ENCODE measurements at places on chromosomes 2 and 18.

- H3K4me3 ChIP-seq, result no peak overlapping the region
- H3K27ac ChIP-seq, result no peak overlapping the region
- H3K36me3 ChIP-seq, result no peaks in the 10 kb centered on the region
- no peak for DNase-seq
Observed at GRCh38 chr2:7919510-7919909, 762.3 kb upstream of the ID2 start.

- H3K36me3 ChIP-seq, result no peaks in the 10 kb centered on the region
- H3K4me3 ChIP-seq, result no peak overlapping the region
- H3K4me1 ChIP-seq, result peaks cover 23% of the 10 kb centered on the region
- H3K27ac ChIP-seq, result no peak overlapping the region
Observed at GRCh38 chr2:202104286-202104870, 31.3 kb downstream of the KIAA2012 start.

GRCh38 chr2:158034198-158034866 lies 67.3 kb upstream of the UPP2 start:
- H3K36me3 ChIP-seq, result no peaks in the 10 kb centered on the region
- peaks cover 5% of the 10 kb centered on the region for H3K4me1 ChIP-seq
- H3K4me3 ChIP-seq, result no peak overlapping the region

DNA sequence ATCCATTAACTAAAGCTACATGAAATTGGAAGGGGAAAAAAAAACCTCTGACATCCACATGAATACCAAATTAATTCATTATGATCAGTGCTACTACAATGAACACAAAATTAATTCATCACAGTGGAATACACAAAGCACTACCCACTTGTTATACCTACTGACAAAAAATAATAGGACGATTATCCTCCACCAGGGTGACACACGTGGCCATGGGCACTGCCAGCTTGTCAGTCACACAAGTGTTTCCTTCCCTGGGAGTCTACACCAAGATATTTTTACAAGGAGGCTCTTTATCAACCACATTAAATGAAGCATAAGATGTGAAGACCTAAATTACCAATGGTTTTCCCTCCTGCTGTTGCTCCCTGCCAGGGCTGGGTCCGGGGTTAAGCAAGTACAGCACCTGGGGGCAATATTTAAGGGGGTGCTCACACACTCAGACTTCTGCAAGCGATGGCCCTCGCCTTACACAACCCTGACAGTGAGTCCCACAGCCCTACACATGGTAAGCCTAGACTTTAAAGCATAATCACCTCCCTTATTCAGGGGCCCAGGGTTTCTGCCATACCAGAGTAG lies 90.1 kb downstream of the TCF4 start:
- H3K27me3 ChIP-seq, result no peaks in the 10 kb centered on the region
- H3K36me3 ChIP-seq, result no peaks in the 10 kb centered on the region
- no peak overlapping the region for H3K27ac ChIP-seq
- H3K4me3 ChIP-seq, result no peak overlapping the region
- DNase-seq, result no peak
- peaks cover 51% of the 10 kb centered on the region for H3K4me1 ChIP-seq

- H3K27me3 ChIP-seq, result no peaks in the 10 kb centered on the region
- H3K27ac ChIP-seq, result no peak overlapping the region
- H3K36me3 ChIP-seq, result peaks cover 38% of the 10 kb centered on the region
- H3K4me3 ChIP-seq, result no peak overlapping the region
- no peaks in the 10 kb centered on the region for H3K4me1 ChIP-seq
Observed at GRCh38 chr2:218648088-218648786, 11.2 kb downstream of the ZNF142 start.

GRCh38 chr2:15149063-15149462 lies 412.1 kb downstream of the NBAS start:
- no peaks in the 10 kb centered on the region for H3K4me1 ChIP-seq
- H3K27me3 ChIP-seq, result no peaks in the 10 kb centered on the region

GRCh38 chr18:44924785-44925499 lies 244.3 kb downstream of the SETBP1 start:
- H3K27ac ChIP-seq, result no peak overlapping the region
- DNase-seq, result no peak
- H3K4me3 ChIP-seq, result no peak overlapping the region
- H3K27me3 ChIP-seq, result no peaks in the 10 kb centered on the region

GRCh38 chr2:207409517-207409916 lies 120.2 kb upstream of the CREB1 start:
- H3K27me3 ChIP-seq, result no peaks in the 10 kb centered on the region
- peaks cover 18% of the 10 kb centered on the region for H3K4me1 ChIP-seq
- DNase-seq, result no peak
- no peak overlapping the region for H3K4me3 ChIP-seq

DNA sequence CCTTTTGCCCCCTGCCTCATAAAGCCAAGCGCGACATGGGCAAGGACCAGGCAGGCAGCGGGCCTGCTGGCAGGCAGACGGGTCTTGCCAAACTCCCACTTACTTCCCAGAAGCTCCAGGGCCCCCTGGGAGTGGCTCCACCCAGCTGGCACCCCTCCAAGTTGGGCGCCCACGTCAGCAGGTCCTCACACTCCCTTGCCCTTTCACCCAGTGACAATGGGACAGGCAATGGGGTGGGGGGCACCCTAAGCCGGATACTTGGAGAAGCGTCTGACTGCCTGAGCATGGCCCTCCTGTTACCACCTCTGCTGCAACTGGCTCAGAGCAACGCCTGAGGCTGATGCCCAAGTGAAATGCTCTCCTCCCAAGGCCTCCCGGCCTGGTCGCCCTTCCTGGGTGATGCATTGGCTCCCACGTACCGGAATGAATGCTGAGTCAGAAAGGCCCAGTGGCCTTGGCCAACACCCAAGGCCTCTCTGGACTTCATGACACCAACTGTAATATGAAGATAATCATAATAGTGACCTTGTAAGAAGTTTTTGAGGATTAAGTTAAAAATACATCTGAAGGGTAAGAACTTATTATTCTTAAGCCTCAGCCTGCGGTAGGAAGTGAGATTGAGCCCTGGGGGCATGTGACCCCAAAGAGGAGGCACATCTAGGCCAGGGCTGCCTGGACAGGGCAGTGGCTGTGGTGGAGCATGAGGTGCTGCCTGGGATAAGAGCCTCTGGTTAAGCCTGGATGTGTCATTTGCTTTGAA lies 31.6 kb downstream of the KCNK3 start:
- no peaks in the 10 kb centered on the region for H3K36me3 ChIP-seq
- H3K27ac ChIP-seq, result no peak overlapping the region
- peaks cover 25% of the 10 kb centered on the region for H3K4me1 ChIP-seq
- H3K4me3 ChIP-seq, result no peak overlapping the region

GRCh38 chr2:237859533-237860272 lies at the start of gene RAMP1:
Gene RAMP1, plus strand, starts transcription at chr2:237859623. Its CDS starts 53 bp downstream, at chr2:237859676.
- H3K36me3 ChIP-seq, result no peaks in the 10 kb centered on the region
- H3K27ac ChIP-seq, result peak within 1 kb of the TSS; percentile 94
- peak within 1 kb of the TSS; percentile 55 for H3K4me3 ChIP-seq
- peak; percentile 81 for DNase-seq
- no peaks in the 10 kb centered on the region for H3K27me3 ChIP-seq

DNA sequence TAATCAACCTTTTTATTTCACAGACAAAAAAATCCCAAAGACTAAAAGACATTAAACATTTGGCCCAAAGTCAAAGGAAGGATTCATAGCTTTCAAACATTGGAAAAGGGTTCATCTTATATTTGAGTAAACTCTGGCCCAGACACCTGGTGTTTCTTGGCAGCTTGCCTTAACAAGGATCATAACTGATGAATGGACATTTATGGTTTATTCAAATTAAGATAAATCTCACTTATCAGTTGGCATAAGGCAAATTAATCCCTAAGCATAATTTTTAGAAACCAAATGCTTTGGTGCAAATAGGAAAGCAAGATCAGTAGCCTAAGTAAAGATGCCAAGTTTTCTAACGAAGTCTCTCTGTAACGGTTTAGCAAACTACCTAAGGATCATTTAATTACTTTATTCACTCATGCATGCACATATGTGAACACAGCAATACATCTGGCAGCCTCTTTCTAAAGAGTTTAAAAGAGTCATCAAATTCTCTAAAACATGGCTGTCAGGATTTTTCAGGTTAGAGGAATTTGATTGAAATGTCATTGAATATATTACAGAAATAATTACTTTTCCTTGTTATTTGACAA lies 323.4 kb upstream of the RBMS1 start:
- no peaks in the 10 kb centered on the region for H3K4me1 ChIP-seq
- DNase-seq, result no peak
- H3K4me3 ChIP-seq, result no peak overlapping the region
- H3K36me3 ChIP-seq, result no peaks in the 10 kb centered on the region
- no peak overlapping the region for H3K27ac ChIP-seq

DNA sequence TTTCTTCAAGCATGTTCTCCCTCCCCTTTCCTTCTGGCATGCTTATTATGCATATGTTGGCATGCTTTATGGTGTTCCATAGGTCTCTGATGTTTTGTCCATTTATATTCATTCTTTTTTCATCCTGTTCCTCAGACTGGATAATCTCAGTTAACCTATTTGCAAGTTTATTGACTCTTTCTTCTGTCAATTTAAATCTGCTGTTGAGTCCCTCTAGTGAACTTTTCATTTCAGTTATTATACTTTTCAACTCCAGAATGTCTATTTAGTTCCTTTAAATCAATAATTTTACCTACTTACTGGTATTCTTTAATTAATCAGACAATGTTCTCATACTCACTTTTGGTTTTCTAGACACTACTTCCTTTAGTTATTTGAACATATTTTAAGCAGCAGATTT lies 101.2 kb downstream of the GALNT14 start:
- no peak overlapping the region for H3K27ac ChIP-seq
- no peak overlapping the region for H3K4me3 ChIP-seq
- no peaks in the 10 kb centered on the region for H3K27me3 ChIP-seq
- no peak for DNase-seq
- no peaks in the 10 kb centered on the region for H3K36me3 ChIP-seq

GRCh38 chr18:63440881-63441280 lies 18.6 kb upstream of the VPS4B start:
- H3K36me3 ChIP-seq, result no peaks in the 10 kb centered on the region
- H3K27ac ChIP-seq, result no peak overlapping the region
- 0 out of 2 replicates have a peak, but pooled peaks cover 6% of the 10 kb centered on the region for H3K4me1 ChIP-seq
- no peaks in the 10 kb centered on the region for H3K27me3 ChIP-seq

GRCh38 chr2:233519787-233520611 lies 46.6 kb downstream of the USP40 start:
- H3K27me3 ChIP-seq, result no peaks in the 10 kb centered on the region
- H3K27ac ChIP-seq, result no peak overlapping the region
- H3K4me1 ChIP-seq, result no peaks in the 10 kb centered on the region
- peaks cover 48% of the 10 kb centered on the region for H3K36me3 ChIP-seq
- H3K4me3 ChIP-seq, result no peak overlapping the region

- H3K36me3 ChIP-seq, result peaks cover 30% of the 10 kb centered on the region
- no peak overlapping the region for H3K4me3 ChIP-seq
- peaks cover 9% of the 10 kb centered on the region for H3K4me1 ChIP-seq
- H3K27me3 ChIP-seq, result no peaks in the 10 kb centered on the region
- no peak overlapping the region for H3K27ac ChIP-seq
- no peak for DNase-seq
Observed at GRCh38 chr2:235045336-235045972, 93.6 kb downstream of the SH3BP4 start.

- no peak overlapping the region for H3K27ac ChIP-seq
- peak; percentile 48 for DNase-seq
- peaks cover 45% of the 10 kb centered on the region for H3K27me3 ChIP-seq
- no peak overlapping the region for H3K4me3 ChIP-seq
- no peaks in the 10 kb centered on the region for H3K4me1 ChIP-seq
Observed at GRCh38 chr2:206260188-206261012, 14.1 kb upstream of the ZDBF2 start.

- no peak overlapping the region for H3K27ac ChIP-seq
- no peak overlapping the region for H3K4me3 ChIP-seq
- no peak for DNase-seq
- H3K4me1 ChIP-seq, result no peaks in the 10 kb centered on the region
- no peaks in the 10 kb centered on the region for H3K36me3 ChIP-seq
- no peaks in the 10 kb centered on the region for H3K27me3 ChIP-seq
Observed at GRCh38 chr2:207787017-207787416, 17.3 kb upstream of the FZD5 start.

DNA sequence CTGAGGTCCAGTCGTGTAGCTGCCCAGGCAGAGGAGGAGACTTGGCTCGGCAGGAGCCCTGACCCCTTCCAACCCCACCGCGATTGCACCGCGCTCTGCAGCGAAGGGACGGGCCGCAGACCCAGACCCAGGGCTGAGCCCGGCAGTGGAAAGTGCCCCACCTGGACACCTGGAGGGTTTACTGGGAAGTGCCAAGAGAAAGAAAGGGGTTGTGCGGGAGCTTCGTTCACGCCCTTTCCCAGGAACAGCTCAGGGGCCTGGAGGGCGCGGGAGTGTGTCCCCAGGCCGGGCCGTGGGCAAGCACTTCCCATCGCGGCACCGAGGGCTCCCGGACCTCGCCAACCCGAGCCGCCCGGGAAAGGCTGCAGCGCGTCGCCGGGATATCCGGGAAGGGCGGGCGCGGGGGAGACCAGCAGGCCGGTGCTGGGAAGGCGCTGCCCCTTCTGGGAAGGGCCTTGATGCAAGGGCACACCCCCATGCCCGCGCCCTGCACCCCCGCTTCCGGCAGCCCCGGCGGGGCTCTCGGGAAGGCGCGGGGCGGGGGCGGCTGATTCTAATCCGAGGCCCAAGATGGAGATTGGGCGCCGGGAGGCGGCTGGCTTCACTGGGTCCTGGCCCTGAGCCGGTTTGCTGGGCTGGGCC lies 36.1 kb upstream of the MRPL33 start:
- no peaks in the 10 kb centered on the region for H3K36me3 ChIP-seq
- no peaks in the 10 kb centered on the region for H3K27me3 ChIP-seq
- no peak overlapping the region for H3K27ac ChIP-seq
- no peak for DNase-seq
- H3K4me3 ChIP-seq, result no peak overlapping the region

- H3K27ac ChIP-seq, result no peak overlapping the region
- DNase-seq, result no peak
- H3K4me1 ChIP-seq, result no peaks in the 10 kb centered on the region
- H3K27me3 ChIP-seq, result no peaks in the 10 kb centered on the region
- H3K4me3 ChIP-seq, result no peak overlapping the region
Observed at GRCh38 chr2:185502351-185502750, 236.3 kb upstream of the FSIP2 start.

- H3K4me3 ChIP-seq, result no peak overlapping the region
- H3K36me3 ChIP-seq, result no peaks in the 10 kb centered on the region
Observed at GRCh38 chr2:3485166-3485565, 34.2 kb downstream of the ADI1 start.

- peaks cover 64% of the 10 kb centered on the region for H3K27me3 ChIP-seq
- no peaks in the 10 kb centered on the region for H3K36me3 ChIP-seq
- no peak for DNase-seq
- no peak overlapping the region for H3K4me3 ChIP-seq
- no peak overlapping the region for H3K27ac ChIP-seq
Observed at GRCh38 chr18:22040533-22040932, 128.9 kb upstream of the GATA6 start.

DNA sequence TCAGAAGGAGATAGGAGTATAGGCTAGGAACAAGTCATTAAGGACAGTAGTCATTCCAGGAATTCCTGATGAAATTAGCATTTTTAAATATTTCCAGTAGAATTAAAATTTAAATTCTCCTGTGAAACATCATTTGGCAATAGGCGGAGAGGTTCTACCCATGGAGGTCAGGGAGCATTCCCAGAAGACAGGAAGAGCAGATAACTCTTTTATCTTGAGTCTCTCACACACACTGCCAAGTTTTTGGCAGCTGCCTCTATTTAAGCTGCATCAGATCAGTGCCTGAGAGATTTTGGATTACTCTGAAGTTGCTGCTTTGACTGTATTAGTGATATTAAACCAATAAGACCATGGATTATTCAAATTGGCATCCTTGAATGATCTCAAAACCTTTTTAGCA lies 714.7 kb downstream of the EPHA4 start:
- H3K4me3 ChIP-seq, result no peak overlapping the region
- DNase-seq, result no peak
- no peaks in the 10 kb centered on the region for H3K4me1 ChIP-seq
- no peak overlapping the region for H3K27ac ChIP-seq
- H3K36me3 ChIP-seq, result no peaks in the 10 kb centered on the region

- no peak for DNase-seq
- no peak overlapping the region for H3K27ac ChIP-seq
- H3K4me3 ChIP-seq, result no peak overlapping the region
- H3K27me3 ChIP-seq, result peaks cover 36% of the 10 kb centered on the region
- no peaks in the 10 kb centered on the region for H3K4me1 ChIP-seq
Observed at GRCh38 chr2:10083046-10083445, 2.8 kb upstream of the CYS1 start.
